ENCODE measurements at places on chromosomes 1 and 21.

- DNase-seq = no peak
Measured at GRCh38 chr21:14591882-14592281, 45.8 kb upstream of the SAMSN1 start.

DNA sequence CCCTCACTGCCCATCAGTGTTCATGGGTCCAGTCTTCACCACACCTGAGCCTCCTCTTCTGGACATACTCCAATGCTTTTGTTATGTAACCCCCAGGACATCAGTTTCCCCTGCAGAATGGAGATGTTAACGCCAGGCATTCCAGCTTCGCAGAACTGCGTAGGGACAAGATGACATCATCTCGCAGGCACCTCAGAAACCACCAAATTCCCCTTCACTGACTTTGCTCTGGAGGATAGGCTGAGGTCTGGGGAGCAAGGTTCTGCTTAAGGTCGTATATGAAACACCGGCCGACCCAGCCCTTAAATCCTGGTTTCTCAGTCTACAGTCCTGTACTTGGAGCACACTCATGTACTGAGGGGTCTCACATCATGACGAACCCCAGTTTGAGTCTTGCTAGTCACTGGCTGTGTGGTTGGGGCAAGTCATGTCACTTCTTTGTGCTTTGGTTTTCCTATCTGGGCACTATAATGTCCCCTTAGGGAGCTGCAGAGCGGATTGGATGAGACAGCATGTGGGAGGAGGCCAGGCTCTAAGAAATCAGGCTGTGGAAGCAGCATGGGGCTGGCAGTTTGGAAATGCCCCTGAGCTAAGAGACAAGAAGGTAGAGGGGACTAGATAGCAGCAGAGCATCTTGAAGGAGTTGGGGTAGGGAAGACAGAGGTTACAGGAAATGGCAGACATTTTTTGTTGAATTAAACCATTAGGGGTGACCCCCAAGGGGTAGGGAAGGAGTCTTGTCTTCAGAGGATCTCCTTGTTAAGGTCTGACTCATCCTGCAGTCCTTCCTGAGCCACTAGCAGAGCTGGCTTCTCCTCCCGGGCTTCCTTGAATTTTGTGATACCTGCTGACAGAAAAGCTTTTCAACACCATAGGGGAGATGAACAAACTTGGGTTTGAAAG is 138.3 kb downstream of the FOXD2 start:
- DNase-seq = no peak

DNA sequence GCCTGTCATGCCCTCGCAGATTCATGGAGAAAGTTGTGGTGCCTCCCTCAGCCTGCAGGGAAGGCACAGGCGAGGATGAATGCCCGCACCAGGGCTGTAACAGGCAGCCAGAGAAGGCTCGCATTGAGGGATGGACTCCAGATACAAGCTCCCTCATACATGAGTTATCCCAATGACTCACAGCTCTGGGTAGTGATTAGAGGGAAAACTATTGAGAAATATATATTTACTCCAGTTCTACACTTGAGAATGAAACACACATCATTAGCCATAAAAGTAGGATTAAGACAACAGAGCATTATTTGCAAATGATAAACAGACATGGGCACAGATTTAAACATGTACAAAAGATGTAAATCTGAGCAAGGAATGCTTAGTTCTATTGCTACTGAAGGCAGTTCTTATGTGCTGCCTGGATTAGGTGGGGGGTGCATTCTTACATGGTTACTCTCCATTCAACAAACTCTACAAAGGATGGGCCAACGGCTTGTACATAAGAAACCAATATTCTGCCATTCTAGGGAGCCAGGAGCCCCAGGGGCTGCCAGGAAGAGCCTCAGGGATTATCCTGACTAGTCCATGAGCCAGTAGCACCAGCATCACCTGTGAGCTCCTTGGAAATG is 97.9 kb downstream of the CSMD2 start:
- DNase-seq = no peak

- DNase-seq = no peak
Measured at GRCh38 chr1:242546849-242547729, 22.6 kb upstream of the PLD5 start.

DNA sequence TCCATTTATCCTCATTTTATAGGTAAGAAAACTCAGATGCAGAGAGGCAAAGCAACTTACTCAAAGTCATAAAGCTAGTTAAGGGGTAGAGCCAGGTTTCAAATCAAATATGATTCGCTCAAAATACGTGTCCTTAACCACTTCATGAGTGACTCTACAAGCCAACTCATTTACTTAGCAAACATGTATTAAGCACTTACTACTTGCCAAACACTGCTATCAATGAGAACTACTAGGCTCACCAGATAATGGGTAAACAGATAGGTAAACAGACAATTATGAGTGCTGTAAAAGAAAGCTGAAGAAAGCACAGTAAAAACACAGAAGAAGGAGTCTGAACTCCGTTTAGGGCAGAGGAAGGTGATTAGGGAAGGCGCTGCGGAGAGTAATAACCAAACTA is 65.9 kb downstream of the WDR64 start:
- DNase-seq = no peak

- DNase-seq = no peak
Measured at GRCh38 chr1:217647791-217648190, 16.6 kb downstream of the SPATA17 start.

DNA sequence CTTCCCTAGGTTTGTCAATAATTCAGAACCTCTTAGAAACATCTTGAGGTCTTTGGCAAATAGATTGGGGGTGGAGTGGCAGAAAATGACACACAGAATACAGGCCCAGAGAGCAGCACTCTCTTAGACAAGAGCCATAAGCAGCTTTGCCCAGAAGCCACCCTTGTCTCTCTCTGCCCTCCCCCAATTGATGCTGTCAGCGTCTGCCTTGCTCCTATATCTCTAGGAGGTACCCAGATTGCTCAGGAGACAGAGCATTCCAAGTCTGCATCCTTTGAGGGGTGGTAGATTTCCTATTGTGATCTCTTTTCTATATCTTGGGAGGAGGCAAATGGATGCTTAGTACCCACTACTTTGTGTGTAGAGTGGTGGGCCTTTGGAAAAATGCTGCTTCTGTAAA is 1.8 kb downstream of the RGL1 start:
- DNase-seq = no peak

GRCh38 chr1:43636006-43636641 is 13.8 kb upstream of the KDM4A start:
- no peak for DNase-seq

- DNase-seq = no peak
Measured at GRCh38 chr21:17497316-17497715, 15.5 kb upstream of the CXADR start.
